ENCODE measurements at places on chromosomes 7 and 10.

- DNase-seq = no peak
Observed at GRCh38 chr10:68861253-68861652, 33.9 kb downstream of the STOX1 start.

- DNase-seq = no peak
Observed at GRCh38 chr7:116805100-116805544, 57.3 kb upstream of the CAPZA2 start.

GRCh38 chr10:31426401-31426800, 107.4 kb downstream of the ZEB1 start:
- DNase-seq = no peak

GRCh38 chr7:45055016-45055415, 33.8 kb downstream of the NACAD start:
- no peak for DNase-seq

DNA sequence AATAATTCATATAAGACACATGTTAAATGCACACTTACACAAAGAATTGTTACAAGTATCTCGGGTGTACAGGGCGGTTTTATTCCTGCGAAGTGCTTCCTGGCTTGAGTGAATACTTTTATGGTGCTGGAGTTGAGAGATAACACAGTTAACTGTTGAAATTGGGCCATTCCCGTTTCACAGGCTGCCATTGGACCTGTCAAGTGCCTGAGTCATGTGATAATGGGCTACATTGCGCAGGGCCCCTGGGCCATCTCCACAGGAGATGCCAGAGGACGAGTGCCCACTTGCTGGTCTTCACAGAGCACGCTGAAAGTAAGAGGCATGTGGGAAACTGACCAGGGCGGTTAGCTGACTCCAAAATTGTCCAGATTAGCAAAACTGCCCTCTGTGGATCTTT, 4.8 kb downstream of the FBH1 start:
- no peak for DNase-seq

GRCh38 chr7:125908711-125909110, 979.1 kb upstream of the POT1 start:
- DNase-seq = no peak

DNA sequence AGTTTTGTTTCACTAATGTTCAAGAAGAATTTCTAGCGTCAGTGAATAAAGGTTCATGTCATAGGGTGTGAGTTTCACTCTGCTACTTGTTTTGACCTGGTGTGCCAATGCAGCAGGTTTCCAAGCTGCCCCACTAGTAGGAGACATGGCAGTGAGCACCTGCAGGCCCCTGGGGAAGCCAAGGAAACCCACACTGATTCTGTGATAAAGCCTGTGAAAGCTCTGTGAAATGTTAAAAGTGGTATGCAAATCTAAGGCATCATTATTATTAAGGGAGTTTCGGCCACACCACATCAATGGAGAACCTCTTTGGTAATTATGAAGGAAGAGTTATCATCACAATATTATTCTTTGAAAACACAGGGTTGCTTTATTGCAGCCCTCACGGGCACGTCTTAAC, 46.4 kb downstream of the ABCB5 start:
- DNase-seq = no peak

GRCh38 chr10:3095373-3096139, 28.2 kb downstream of the PFKP start:
- peak; percentile 45 for DNase-seq

DNA sequence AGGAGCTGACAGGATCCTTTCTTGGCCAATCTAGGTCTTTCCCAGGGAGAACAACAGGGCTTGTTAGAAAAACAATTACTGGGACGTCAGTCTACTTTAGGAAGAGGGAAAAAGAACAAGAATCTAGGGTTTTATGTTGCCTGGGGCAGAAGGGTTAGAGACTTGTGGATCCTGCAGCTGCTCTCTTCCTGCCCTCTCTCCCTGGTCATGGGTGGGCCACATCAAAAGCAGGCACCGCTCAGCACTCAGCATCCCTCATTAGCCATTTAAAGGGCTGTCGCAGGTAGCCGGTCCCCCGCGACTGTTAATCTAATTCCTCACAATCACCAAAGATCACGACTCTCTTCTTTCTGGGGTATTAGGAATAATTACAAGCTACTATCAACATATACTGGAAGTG, 631.9 kb downstream of the CALN1 start:
- DNase-seq = no peak

GRCh38 chr7:130878785-130879184, 144.8 kb upstream of the KLF14 start:
- no peak for DNase-seq

- no peak for DNase-seq
Observed at GRCh38 chr7:14018751-14019150, 29.3 kb upstream of the ETV1 start.

- DNase-seq = no peak
Observed at GRCh38 chr7:31899356-31899927, 170.8 kb downstream of the PDE1C start.
